Endothelial cell of coronary artery (primary cell): ENCODE measurements at places on chromosomes 4 and X. TPM values are rescaled to one million over a fixed set of nuclear protein-coding genes. Genes with fewer than 3 reads are reported as not detected.

The SLC6A14 gene
- total RNA-seq, result not detected in 2 replicates

The ANKRD37 gene
- total RNA-seq, result 4.6 and 20.4 TPM in 2 replicates

The TMPRSS11D gene
- not detected in 2 replicates for total RNA-seq

The AFF1 gene
- 12.9 and 23.7 TPM in 2 replicates for total RNA-seq

The SSX4 gene
- total RNA-seq, result not detected in 2 replicates
